ENCODE measurements at places on chromosomes 4 and X.

DNA sequence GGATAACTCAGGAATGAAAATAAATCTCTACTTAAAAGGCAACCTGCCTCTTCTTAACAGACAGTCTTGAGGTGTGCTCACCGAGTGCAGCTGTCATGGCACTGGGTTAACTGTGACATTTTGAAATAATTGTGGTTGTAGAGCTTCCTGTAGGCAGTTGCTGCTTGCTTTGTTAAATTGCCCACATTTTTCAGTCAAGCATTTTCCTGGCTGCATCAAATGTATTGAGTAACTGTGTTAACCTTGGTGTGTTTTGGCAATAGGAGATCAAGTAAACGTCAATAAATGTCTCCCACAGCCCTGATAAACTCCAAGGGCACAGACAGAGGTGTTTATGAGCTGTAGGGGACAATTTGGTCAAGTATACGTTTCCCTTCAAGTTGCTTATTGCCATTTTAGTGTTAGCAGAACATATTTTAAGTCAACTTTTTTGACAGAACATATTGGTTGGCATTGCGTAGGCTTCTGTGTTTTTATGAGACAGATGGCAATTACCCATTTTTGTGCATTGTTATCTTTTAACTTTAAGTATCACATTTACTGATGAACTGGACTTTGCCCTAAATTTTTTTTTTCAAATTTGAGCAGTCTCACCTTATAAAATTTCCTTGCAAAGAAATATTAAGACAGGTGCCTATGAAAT is 527.4 kb downstream of the C4orf33 start:
- DNase-seq: no peak

GRCh38 chrX:19682712-19683331 is 167.5 kb upstream of the MAP3K15 start:
- no peak for DNase-seq

DNA sequence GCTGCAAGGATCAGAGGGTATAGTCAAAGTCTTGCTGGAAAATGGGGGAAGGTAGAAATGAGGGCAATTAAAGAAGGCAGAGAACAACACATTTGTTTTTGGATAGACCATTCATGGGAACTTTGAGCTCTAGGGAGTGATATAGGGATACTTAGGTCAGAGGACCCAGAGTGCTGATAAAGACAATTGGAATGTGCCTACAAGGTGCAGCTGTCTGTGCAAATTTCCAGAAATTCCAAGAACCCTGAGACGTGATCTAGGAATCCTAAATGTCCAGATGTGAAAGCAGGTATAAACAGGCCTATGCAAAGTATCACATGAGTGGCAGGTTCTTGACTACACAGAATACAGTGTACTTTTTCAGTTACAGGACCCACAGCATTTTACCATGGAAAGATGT is 24.2 kb downstream of the FNIP2 start:
- DNase-seq: no peak

GRCh38 chr4:13921805-13922204 is 294.3 kb upstream of the BOD1L1 start:
- no peak for DNase-seq

DNA sequence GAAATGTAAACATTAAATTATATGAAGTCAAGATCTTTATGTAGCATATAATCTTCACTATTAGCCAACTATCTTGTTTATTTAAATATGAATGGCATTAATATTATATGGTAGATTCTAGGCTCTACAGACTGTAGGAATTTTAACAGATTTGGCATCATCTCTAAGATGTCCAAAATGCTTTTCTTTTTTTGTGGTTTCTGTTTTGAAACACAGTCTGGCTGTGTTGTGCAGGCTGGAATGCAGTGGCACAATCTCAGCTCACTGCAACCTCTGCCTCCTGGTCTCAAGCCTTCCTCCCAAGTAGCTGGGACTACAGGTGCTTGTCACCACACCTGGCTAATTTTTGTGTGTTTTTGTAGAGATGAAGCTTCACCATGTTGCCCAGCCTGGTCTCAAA is 76.2 kb downstream of the ELOVL6 start:
- no peak for DNase-seq

GRCh38 chrX:115330498-115331168 is 41.1 kb downstream of the LUZP4 start:
- no peak for DNase-seq

DNA sequence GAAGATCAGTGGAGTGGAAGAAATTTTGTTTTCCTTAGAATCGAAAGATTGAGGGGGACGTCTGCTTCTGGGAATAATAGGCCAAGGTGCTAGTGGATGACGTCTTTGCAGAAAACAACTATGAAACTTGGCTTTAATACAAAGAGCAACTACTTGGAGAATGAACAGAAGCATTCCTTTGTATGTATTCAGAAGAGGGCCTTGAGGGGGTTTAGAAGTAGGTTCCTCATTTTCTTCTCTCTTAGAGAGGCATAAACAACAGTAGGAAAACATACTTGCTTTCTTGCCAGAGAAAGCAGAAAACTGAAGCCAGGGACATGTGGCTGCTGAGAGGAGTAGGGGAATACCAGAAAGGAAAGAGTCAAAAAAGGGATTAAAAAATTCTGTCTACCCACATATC is 167.8 kb downstream of the ZNF330 start:
- no peak for DNase-seq

GRCh38 chrX:124373348-124373747 is 27.0 kb downstream of the SH2D1A start:
- DNase-seq: no peak

DNA sequence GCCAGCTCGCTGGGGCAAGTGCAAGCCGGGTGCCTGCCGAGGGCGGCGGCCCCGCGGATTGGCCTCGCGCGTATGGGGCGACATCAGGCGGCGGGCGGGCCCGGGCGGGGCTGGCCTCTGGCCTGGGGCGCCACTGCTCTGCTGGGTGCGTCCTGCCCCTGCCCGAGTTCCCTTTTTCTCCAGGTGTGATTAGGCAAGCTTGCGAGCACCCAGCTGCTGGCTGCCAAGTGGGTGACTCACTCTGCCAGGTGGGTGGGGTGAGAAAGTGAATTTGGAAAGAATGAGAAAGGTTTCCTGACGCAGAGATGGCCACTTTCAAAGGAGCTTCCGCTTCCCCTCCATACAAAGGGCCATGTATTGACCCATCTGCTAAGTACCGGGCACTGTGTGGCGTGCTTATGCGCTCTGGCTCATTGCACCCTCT is 32.5 kb downstream of the FGFBP1 start:
- DNase-seq: no peak

DNA sequence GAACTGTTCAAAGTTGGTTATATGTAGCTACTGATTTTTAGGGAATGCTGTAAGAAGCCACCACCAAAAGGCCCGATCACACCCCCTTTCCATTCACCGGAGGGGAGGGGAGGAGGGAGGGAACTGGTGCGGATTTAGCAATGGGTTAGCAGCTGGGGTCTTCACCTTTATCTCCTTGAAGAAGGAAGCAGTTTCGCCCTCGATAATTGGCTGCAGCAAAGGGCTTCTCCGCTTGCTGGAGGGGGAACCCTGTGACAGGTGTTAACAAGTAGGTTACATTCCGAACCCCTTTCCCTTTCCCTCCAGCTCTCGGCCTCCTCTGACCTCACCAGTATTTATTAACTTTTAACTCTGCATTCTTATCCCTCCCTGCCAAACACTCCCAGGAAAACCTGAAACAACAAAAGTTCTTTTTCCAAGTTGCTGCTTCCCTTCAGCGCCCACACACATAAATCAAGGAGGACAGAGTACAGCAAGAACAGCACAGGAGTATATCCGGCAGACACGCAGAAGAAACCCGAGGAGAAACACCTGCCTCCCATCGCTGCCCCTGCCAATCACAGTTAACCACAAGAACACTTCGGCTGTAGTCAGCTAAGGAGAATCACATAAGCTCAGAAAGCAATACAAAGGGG is 39.8 kb upstream of the NAP1L5 start:
- DNase-seq: no peak

DNA sequence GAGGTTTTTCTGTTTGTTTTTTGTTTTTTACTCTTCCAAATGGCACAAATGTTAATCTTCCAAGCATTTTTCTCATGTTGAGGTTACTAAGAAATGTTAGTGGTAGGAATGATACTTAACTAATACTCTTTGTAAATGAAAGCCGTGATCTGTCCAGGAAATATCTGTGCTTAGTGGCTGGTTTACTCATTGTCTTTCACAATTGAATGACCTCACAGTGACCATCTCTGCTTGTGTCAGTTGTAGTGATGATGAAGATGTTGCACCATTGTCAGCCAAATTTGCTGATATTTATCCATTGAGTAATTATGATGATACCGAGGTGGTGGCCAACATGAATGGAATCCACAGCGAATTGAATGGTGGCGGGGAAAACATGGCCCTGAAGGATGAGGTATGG is 93.5 kb downstream of the TNIP2 start:
- no peak for DNase-seq

- DNase-seq: no peak
These were observed 352.7 kb upstream of the DIPK2B start for GRCh38 chrX:45553417-45553816.

GRCh38 chr4:68708566-68708965 is 38.1 kb upstream of the UGT2B15 start:
- DNase-seq: no peak

- DNase-seq: no peak
These were observed 90.6 kb downstream of the FHDC1 start for GRCh38 chr4:153026591-153027346.

DNA sequence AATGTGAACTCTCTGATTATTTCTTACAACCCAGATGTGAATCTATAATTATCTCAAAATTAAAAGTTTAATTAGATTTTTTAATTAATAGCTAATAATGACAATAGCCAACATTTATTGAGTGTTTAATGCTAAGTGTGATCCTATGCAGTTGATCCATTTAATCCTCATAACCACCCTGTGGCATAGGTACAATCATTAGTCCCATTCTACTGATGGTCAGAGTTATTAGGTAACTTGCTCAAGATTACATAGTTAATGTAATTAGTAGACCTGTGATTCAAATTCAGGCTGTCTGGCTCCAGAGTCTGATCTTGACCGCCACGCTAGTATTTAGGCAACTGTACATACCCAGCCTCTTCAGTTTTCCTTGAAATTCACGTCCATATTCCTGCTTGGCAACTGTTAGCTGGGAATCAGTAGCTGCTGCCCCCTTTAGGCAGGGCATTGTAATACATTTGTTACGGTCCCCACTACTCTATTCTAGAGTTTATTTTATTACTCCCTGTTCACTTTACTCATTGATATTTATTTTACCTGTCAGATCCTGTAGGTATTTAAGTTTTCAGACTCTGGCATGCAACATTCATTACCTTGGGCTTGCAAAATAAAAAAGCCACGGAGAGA is 20.6 kb upstream of the TEC start:
- DNase-seq: no peak

- DNase-seq: no peak
These were observed 22.0 kb downstream of the TNMD start for GRCh38 chrX:100606753-100607152.

GRCh38 chr4:4521731-4522130 is 20.1 kb downstream of the STX18 start:
- DNase-seq: no peak

DNA sequence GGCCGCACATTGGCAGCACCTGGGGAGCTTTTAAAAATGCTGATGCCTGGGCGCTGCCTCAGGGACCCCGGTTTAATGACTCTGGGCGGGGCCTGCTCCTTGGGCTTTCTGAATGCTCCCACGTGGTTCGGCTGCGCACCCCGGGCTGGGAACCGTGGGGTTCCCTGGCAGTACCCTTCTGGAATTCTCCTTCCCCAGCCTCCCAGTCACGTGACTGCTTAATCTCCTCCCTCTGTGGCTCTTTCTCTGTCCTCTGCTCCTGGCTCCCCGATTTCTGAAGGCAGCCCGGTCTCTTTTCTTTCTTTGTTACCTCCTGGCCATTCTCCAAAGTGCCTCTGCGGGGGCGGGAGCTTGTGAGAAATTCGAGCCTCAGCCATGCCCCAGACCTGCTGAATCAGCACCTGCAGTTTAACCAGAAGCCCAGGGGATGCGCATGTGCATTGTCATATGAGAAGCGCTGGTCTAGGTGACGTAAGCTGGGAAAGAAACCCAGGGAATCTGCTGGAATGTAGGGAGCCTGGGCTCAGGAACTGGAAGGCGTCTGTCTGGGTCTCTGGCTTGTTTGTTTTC is 16.6 kb downstream of the CLCN4 start:
- DNase-seq: no peak

DNA sequence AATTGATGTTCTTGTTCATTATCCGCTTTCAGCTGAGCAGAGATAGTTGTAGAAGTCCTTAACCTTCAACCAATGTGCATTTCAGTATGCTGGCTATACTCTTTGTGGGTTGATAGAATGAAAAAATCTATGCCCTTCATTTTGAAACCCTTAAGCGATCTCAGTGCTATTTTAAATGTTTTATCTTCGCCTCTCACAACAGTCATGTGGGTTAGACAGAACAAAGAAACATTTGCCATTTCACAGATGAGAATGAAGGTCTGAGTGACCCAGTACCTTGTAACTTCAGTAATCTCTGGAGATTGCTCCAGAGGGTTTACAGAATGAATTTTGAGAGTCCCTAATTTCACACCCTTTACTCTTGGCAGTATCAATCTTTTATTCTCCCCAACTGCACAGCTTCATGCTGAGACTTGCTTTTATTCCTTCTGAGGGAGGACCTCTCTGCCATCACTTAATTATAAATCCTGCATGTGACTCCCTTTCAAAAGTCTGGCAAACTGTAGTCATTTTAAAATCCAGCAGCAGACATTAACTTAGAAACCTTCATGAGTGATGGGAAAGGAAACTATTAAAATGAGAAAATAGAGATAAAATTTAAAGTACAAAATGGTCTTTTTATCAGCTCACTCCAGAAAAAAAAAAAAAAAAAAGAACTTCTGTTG is 921.5 kb downstream of the RAB28 start:
- DNase-seq: no peak

DNA sequence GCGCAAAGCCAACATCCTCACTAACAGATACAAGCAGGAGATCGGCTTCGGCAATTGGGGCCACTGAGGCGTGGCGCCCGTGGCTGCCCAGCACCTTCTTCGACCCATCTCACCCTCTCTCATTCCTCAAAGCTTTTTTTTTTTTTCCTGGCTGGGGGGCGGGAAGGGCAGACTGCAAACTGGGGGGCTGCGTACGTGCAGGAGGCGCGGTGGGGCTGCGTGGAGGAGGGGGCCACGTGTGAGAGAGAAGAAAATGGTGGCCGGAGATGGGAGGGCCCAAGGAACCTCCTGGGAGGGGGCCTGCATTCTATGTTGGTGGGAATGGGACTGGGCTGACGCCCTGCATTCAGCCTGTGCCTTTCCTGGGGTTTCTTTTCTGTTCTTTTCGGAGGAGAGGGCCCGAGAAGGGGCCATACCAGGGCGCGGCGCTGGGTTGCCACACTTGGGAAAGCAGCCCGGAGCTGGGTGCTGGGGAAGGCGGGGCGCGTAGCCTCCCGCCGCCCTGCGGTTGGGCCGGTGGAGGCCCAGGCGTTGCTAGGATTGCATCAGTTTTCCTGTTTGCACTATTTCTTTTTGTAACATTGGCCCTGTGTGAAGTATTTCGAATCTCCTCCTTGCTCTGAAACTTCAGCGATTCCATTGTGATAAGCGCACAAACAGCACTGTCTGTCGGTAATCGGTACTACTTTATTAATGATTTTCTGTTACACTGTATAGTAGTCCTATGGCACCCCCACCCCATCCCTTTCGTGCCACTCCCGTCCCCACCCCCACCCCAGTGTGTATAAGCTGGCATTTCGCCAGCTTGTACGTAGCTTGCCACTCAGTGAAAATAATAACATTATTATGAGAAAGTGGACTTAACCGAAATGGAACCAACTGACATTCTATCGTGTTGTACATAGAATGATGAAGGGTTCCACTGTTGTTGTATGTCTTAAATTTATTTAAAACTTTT is 4.5 kb downstream of the MID1IP1 start:
- no peak for DNase-seq

Data from thoracic aorta (tissue), 2 donors.